CD8-positive, alpha-beta T cell (primary cell): ENCODE measurements at places on chromosomes 3 and 15.

DNA sequence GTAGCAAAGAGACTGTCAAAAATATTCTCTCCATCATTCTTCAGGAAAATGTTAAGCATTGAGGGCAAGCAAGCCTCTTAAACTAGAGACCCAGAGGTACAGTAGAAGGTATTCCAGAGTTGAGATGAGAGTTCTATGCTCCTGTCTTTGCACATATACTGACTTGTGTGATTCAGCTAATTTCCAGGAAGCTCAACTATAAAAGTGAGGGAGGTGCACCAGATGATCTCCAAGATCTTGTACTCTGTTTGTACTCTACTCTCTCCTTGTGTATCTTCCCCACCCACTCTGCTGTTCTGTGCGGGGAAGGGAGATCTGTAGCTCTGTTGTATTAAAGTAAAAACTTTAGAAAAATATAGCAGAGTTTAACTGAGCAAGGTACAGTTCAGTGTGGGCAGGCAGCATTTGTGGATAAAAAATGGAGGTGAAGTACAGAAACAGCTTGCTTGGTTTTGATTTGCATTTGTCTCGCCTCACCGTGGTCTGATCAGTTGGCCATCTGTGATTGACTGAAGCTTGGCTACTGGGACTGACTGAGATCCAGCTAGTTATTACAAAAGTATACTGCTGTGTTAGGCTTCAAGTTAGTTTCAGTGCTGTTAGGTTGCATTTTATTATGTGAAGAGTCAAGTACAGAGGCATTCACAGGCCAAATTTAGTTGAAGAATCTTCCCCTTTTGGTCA is 463.1 kb upstream of the GOLIM4 start:
- no peak for DNase-seq

DNA sequence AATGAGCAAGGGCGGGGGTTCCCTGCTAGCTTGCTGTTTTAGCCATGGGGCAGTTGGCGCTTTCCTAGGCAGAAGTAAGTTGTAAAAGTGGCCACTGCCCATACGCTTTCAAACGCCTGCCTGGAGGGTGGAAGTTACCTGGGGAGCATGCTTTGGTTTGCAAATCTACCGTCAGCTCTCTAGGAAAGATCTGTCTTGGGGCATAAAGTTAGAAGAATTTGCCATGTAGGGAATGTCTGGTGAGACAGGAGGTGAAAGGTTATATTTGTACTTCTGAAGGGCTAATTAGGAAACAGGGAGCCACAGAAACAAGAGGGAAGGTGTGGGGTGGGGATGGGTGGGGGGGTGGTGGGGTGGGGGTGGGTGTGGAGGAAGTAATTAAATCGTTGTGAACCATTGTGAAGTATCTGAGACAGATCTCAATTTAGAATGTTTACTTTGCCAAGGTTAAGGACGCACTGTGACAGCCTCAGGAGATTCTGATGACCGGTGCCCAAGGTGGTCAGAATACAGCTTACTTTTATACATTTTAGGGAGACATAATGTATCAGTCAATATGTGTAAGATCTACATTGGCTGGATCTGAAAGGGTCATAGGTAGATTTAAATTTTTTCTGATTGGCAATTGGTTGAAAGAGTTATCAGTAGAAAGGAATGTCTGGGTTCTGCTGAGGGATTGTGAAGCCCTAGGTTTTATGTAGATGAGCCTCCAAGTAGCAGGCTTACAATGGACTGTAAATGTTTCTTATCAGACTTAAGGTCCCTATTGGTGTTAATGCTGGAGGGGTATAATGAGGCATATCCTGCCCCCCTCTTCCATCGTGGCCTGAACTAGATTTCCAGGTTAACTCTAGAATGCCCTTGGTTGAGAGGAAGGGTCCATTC is 62.0 kb upstream of the GCNT3 start:
- no peak for DNase-seq

DNA sequence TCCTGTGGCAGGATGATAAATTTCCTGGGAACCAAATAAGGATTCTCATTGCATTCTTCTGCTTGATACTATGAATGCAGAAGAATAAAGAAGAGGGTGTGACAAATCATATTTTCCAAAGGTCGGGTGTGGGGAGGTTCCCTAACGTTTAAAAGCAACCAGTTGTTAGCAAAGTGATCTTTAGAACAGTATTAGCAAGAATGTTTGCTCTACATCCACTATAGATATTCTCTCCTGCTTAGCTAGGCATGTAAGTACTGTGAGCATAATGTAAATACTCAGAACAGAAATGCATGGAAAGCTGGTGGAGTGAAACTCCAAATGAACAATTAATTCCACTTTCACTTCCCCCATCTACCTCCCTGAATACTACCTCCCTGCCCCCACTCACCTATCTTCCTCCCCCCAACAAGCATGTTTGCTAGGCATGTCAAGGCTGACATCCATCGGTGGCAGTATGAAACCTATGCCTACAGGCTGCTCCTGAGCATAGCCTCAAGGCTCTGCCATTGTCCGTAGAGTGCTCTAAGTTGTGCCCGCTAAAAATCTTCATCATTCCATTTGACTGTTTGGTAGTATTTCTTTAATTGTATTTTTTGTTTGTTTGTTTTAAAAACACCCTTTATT is 329.7 kb downstream of the TIGIT start:
- DNase-seq = no peak

DNA sequence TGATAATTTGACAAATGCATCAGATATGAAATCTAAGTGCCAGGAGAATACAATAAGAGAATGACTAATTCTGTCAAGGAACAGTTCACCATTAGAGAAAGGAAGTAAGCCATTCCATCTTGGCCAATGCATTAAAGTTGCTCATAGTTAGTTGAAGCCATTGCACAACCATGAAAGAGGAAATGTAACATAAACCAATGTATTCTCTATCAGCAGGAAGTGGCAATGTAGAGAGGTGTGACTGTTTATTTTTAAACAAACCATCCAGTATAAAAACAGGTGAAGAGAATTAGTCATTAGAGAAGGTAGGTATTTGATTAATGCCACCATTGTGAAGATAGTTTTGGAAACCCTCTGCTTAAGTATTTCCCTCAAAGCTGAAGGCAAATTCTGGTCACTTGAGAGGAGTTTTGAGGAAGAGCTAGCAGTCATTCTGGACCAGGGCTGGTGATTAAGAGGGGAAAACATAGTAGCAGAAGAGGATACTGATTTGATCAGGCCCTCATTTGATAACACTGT is 10.7 kb upstream of the ANXA2 start:
- no peak for DNase-seq

DNA sequence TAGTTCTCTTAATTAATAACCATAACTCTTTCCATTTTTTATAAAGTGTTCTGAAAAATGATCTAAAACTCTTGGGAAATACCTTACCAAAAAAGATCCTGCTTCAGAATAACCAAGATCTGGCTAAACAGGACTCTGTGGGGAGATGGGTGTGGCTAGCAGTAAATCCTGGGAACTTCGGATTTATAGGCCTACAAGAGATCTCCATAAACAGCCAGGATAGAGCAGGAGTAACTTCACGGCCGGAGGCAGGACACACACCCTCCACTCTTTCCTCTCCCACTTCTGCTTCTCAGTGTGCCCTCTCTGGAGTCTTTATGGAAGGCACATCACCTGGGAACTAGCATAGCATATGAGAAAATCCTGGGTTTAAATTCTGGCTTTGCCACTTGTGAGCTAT is 309.4 kb upstream of the SOX2 start:
- no peak for DNase-seq

GRCh38 chr3:59499000-59499399 is 449.2 kb upstream of the CFAP20DC start:
- DNase-seq = no peak

- no peak for DNase-seq
Measured at GRCh38 chr15:38600236-38600635, 35.6 kb upstream of the RASGRP1 start.

- no peak for DNase-seq
Measured at GRCh38 chr3:156782319-156782718, 43.8 kb upstream of the LEKR1 start.
